Tibial artery (tissue), 4 donors: ENCODE measurements at places on chromosomes 13 and 19.

GRCh38 chr13:44934724-44935123 lies 54.5 kb downstream of the NUFIP1 start:
- DNase-seq: no peak

- no peak for DNase-seq
Measured at GRCh38 chr19:14122924-14123323, 5.4 kb upstream of the PRKACA start.

DNA sequence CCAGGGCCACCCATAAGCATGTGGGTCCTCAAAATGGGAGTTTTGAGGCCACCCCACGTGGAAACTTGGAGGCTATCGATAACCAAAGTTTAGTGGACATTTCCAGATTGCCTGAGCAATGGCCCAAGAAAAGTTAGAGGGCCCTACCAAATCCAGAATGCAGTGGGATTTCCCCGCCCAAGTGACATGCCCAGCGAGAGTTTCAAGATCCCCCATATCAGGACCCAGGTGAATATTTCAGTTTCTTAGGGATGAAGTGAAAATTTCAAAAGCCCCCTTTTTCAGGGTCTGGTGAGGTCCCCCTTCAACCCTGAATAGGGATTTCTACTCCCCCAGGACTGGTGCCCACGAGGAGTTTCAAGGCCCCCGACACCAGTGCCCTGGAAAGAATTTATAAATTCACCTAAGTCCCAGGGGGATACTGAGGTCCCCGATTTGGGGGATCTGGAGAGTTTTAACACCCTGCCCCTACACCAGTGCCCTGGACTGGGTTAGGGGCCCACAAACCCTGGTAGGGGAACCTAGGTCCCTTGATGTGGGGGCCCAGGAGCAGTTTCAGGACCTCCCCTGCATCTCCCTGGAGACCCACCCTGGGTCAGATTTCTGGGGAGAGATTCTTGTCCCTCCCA lies 695 bp downstream of the BST2 start:
- DNase-seq: no peak

GRCh38 chr13:58729361-58729760 lies 1097.8 kb downstream of the PCDH17 start:
- DNase-seq: no peak

GRCh38 chr13:114148521-114148855 lies 16.1 kb upstream of the RASA3 start:
- no peak for DNase-seq

DNA sequence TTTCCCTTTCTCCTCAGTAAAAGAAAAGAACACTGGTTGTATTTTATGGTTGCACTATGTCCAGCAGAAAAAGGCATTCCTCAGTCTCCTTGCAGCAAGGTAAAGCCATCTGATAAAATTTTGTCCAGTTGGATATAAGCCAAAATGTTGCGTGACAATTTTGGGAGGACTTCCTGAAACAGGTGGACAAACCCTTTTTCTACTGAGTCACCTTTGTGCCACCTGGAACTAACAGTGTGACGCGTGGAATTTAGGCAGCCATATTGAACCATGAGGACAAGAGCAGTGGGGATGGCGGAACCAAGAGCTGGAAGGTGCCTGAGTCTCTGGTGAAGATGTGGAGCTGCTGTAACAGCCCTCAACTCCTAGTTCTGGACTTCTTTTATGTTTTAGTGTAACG lies 8.2 kb downstream of the CADM4 start:
- no peak for DNase-seq

GRCh38 chr19:20422216-20423205 lies 143.1 kb downstream of the ZNF737 start:
- DNase-seq: no peak

GRCh38 chr13:43579321-43579720 lies 207.5 kb downstream of the ENOX1 start:
- DNase-seq: no peak
